ENCODE measurements at places on chromosomes 12 and 14. TPM values are rescaled to one million over a fixed set of nuclear protein-coding genes. Genes with fewer than 3 reads are reported as not detected.

The KERA gene
- total RNA-seq, result 0.17 TPM

- DNase-seq, result no peak
Measured at GRCh38 chr12:54428050-54429013, 9.3 kb upstream of the ITGA5 start.

- no peak for DNase-seq
Measured at GRCh38 chr14:77125281-77125801, 16.2 kb downstream of the ZDHHC22 start.

The KRT82 gene
- total RNA-seq, result not detected

DNA sequence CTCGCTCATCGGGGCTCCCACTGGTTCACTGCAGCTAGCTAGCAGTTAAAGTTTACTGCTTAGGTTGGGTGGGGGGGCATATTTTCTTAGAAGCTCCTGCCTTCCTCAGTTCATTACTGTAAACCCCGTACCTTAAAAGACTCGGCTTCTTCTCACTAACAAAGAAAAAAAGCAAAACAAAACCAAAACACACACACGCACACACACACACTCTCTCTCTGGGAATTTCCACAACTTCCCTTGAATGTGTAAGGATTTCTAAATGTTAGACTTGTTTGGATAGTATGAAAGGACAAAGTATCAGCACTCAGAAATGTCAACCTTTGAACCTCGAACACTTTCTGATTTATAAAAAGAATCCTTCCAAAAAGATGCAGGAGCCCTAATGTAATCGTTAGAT lies 927 bp downstream of the PTHLH start:
- DNase-seq, result no peak

DNA sequence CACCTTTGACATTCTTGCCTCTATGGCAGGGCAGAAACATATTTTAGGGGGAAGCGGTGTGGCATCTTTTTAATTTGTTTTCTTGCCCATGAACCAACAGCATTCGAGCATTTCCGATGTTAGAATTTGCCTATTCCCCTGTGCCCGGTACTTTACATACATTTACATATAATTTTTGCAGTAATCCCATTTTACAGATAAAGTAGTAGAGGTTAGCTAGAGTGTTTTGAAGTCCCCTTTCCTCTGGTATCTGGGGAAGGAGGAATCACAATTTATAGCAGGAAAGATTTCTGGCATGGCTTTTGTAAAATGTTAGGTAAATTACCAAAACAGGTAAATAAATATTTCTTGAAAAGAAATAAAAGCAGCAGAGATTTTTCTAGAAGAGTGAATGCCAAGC lies 1.6 kb downstream of the BORCS5 start:
- DNase-seq, result no peak

GRCh38 chr12:124929649-124930419 lies 15.4 kb upstream of the UBC start:
- DNase-seq, result no peak

The LTB4R gene
- 8.8 TPM for total RNA-seq

- no peak for DNase-seq
Measured at GRCh38 chr12:121490401-121491281, 90.2 kb downstream of the KDM2B start.

DNA sequence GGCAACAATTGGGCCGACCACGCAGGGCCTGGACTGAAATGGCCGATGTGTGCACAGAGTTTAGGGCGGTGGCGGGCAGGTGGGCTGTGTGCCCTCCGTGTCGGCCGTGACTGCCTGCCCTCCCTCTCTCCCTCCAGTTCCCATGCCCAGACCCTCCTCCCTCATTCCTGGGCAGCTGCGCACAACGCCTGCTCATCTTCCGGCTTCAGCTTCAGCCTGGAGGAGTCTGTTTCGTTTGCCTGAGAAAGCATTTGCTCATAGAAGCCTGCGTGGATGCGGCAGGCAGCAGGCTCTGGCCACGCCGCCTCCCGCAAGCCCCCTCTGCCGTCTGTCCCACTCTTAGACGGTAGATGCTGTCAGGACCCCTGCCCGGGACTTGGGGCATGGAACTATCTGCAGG lies 47.3 kb upstream of the FZD10 start:
- DNase-seq, result no peak

DNA sequence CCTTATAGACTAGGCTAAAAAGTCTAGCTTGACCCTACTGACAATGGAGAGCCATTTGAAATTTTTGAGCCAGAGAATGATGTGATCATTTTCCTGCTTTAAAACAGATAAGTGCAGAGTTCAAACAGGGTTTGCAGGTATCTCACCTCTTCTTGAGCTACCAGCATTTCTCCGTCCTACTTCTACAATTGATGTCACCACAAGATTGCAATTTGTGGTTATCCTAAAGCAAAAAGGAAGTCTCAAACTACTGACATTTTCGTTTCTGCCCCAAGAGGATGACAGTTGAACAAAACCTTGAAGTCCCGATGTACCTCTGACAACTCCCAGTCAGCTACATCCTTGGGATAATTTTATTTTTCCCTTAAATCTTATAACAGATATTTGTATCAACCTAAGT lies 86.7 kb downstream of the PTGER2 start:
- no peak for DNase-seq

- no peak for DNase-seq
Measured at GRCh38 chr14:102246071-102246470, 58.9 kb downstream of the MOK start.

The DGKA gene
- 46.6 TPM for total RNA-seq

GRCh38 chr12:21764065-21764464 lies 10.4 kb downstream of the KCNJ8 start:
- DNase-seq, result no peak

DNA sequence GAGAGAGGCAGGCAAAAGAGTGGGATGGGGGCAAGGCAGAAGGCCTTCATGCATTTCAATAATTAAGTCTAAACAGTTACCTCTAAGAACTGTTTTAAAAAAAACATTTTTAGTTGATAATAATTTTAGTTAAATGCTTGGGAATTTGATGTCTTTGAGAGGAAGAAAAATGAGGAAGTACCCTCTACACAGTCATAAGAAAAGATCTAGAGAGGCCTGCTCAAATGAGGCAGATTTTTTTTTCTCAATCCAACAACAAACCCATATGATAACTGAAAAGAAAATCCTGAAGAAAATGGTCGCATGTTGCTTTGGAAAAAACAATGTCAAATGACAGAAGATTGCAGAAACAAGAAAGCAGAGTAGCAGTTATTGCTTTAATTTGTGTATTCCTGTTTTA lies 25.6 kb downstream of the SINHCAF start:
- DNase-seq, result no peak

DNA sequence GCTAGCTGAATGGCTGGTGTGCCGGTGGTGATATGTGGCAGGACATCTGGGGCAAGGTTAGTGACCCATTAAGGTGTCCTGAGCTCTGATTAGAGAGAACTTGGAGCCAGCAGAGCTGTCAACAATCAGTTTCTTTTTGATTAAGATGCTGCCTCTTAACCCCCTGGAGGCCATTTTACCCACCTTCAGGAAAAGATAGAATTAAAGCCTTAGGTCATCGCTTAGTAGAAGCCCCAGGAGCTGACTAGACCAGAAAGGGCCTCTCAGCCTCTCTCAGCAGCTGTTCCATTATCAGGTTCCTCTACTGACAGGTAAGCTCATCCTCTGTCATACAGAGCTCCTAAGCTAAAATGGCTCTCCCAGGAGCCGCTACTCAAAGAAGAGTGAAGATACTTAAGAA lies 339.0 kb downstream of the FUT8 start:
- no peak for DNase-seq

GRCh38 chr12:16307856-16308475 lies 30.5 kb upstream of the SLC15A5 start:
- DNase-seq, result no peak

DNA sequence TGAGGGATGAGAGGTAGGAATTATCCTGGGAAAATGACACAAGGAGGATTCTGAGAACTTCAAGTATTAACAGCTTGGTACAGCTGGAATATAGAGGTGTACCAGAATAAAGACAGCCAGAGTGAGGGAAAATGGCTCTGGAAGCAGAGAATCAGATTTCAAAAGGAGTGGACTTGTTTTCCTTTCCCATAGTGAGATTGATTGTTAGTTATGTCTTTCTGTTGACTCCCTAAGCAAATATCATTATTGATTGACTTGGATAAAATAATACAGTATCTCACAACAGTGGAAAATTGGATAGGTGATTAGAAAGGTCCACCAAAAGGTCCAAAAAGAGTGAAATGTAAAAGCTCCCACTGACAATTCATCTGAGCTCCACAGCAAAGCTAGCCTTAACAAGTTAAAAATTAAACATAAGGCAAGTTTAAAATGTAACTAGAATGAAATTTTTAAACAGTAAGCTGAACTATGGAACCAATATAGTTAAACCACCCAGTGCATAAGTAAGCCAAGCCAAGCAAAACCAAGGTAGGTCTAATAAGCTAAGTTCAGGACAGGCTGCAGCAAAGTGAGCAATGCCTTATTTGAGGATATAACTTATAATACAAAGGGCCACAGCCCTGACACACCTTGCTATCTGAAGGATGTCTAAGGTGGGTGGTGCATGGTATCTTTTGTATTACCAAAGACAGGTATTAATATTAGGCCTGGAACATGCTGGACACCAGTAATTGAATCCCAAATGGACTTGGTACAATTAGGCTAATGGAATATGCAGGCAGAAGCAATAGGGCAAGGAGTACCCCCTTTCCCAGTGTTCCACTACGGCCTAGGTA lies 21.8 kb downstream of the ENTPD5 start:
- no peak for DNase-seq

The TAS2R42 gene
- total RNA-seq, result not detected

GRCh38 chr14:84584511-84584910 lies 945.4 kb upstream of the FLRT2 start:
- no peak for DNase-seq

GRCh38 chr12:51721282-51721940 lies 127.1 kb downstream of the FIGNL2 start:
- no peak for DNase-seq

DNA sequence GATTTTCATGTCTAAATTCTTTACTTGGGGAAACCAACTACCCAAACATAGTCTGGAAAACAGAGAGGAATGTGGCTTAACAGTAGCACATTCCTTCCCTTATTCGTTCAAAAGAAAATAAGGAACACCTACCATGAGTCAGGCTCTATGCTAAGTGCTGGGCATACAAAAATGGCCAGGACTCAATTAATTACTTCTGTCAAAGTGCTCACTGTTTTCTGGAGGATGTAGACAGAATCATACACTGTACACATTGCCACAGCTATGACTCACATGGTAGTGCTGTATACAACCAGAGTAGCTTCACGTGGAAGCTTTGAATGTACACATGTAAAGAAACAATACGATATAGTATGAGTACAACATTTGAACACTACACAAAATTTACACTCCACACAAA lies 50.1 kb downstream of the SLC25A21 start:
- no peak for DNase-seq

The SERPINA10 gene
- 1.5 TPM for total RNA-seq

GRCh38 chr14:24948261-24948847 lies 101.6 kb downstream of the STXBP6 start:
- DNase-seq, result no peak

DNA sequence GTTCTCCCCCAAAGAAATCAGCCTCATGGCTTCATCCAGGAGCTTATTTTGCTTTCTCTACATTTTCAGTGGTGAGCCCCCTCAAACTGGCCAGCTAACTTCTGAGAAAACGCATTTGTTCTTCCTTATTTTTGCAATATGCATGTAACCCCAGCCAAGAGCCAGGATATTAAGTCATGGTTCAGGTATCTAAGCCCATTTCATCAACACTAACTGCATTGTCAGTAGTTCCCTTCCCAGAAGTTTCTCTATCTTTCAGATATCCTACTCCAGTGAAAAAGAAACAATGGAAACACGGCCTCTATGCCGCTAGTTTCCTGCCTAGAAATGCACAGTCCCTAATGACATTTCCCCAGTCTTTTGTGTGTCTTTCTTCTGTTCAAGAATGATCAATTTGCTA lies 102.8 kb upstream of the RASSF8 start:
- no peak for DNase-seq

- DNase-seq, result no peak
Measured at GRCh38 chr14:30252151-30252550, 306.8 kb upstream of the G2E3 start.

The ABCD2 gene
- 0.12 TPM for total RNA-seq

- no peak for DNase-seq
Measured at GRCh38 chr12:8960176-8960575, 10.7 kb upstream of the M6PR start.

The KIF26A gene
- total RNA-seq, result 12.9 TPM

GRCh38 chr14:54529811-54530210 lies 20.1 kb downstream of the CGRRF1 start:
- DNase-seq, result no peak

DNA sequence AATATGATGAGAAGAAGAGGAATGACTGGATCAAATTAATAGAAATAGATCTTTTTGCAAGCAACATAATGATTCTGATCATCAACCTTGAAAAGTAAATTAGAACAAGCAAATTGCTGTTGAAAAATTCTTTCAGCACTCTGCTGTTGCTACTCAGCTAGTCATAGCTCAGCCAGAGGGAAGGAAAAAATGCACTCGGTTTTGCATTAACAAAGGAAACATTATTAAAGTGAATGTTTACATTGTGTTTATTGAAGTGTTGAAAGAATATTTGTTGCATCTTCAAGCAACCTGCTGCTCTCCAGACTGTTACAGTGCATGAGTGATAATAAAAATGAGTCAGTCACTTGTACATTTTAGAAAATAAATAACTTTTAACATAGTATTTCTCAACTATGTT lies 26.5 kb downstream of the AP5M1 start:
- no peak for DNase-seq

- DNase-seq, result no peak
Measured at GRCh38 chr12:1502831-1503230, 91.5 kb downstream of the FBXL14 start.
